ENCODE measurements at places on chromosomes 1 and 21. TPM values are rescaled to one million over a fixed set of nuclear protein-coding genes. Genes with fewer than 3 reads are reported as not detected.

The LCE2A gene
- not detected for total RNA-seq

The HSD3B1 gene
- not detected for total RNA-seq

The FCRL5 gene
- not detected for total RNA-seq

The TNFSF18 gene
- total RNA-seq = not detected

The EFCAB7 gene
- 8.0 TPM for total RNA-seq

The APCS gene
- not detected for total RNA-seq

The TMEM200B gene
- not detected for total RNA-seq

The CLCA4 gene
- 2.8 TPM for total RNA-seq

The NCDN gene
- 34.2 TPM for total RNA-seq

The CLEC20A gene
- not detected for total RNA-seq

The FALEC gene
- total RNA-seq = not detected

The FABP3 gene
- not detected for total RNA-seq

The LCE6A gene
- total RNA-seq = not detected

The VHLL gene
- not detected for total RNA-seq

The SLC45A3 gene
- total RNA-seq = 1.7 TPM

The KRTAP19-1 gene
- total RNA-seq = not detected

The ESPN gene
- total RNA-seq = 2.4 TPM

The FCMR gene
- total RNA-seq = 5.0 TPM

The LRRC53 gene
- total RNA-seq = not detected

The SCAMP3 gene
- 36.7 TPM for total RNA-seq

The DONSON gene
- total RNA-seq = 8.0 TPM

The PLEKHA6 gene
- total RNA-seq = 4.8 TPM

The ZNF670 gene
- 4.1 TPM for total RNA-seq

The RXRG gene
- total RNA-seq = not detected

The PADI3 gene
- 1.3 TPM for total RNA-seq

The SMIM11 gene
- 6.1 TPM for total RNA-seq
